Activated CD8-positive, alpha-beta T cell treated with anti-CD3 and anti-CD28 coated beads, Interleukin-2, amount 10 ng/mL, durations not matched to agents 7 days and 5 days (primary cell): ENCODE measurements at places on chromosomes 4 and X. TPM values are rescaled to one million over a fixed set of nuclear protein-coding genes. Genes with fewer than 3 reads are reported as not detected.

DNA sequence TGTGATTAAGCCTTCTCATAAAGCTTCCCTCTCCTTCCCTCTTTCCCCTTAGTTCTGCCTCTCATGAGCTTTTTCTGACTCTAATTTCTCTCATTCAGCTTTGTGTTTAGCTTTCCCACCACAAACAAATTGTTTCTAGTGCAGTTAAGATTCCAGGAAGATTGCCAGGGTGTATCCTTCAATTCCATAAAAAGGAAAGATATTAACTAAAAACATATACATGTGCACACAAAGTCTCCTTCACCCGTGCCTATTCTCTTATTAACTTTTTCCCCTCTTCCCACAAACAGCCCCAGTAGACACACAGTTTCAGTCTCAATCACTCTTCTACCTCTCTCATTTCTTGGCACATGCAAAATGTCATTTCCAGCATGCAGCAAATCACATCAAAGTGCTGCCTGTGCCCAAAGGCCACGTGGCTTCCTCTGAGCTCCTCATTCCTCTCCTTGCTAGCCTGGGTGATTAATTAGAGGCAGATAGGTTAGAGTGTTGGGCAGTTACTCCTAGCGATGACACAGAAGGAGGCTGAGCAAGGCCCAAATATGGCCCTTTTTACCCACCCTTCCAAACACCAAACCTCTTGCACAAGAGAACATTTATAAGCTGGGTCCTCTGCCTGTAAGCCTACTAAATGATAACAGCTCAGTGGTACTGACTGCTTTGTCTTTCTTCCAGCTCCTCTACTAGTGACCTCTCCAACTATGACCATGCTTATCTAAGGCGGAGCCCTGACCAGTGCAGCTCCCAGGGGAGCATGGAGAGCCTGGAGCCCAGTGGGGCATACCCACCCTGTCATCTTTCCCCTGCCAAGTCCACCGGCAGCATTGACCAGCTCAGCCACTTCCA, 159.6 kb downstream of the SOWAHB start:
- DNase-seq, result no peak

DNA sequence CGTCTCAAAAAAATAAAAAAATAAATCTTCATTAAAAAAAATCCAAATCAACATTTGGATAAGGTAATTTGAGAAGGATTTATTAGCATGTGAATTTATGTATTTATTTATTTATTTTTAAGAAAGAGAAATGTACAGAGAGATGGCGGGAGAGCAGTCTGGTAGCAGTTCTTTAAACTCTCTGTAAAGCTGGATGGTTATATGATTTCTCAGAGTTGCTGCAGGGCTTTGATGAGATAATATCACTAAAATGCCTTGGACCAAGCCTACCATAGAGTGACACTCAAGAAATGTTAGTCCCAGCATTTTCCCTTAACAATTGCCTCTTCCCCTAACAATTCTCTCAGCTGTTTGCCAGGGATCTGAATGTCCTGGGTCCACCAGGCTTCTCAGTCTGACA, 103.4 kb upstream of the LNX1 start:
- no peak for DNase-seq

- no peak for DNase-seq
Observed at GRCh38 chr4:187139141-187139540, 415.5 kb upstream of the FAT1 start.

DNA sequence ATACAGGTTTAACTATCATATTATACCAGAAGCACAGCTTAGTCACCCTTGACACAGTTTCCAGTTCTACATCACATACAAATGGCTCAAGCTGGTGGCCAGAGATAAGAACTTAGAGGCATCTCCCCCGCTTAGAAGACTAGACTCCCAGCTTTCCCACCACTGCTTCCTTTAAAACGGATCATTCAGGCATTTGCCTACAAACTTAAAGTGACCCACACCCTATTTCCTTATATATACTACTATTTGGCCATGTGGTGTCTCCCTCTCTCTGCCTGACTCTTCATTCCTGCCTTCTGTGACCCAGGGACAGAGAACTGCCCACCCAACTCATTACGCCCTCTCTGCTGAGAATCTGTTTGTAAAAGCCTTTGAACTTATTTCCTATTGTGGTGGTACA, 781.2 kb upstream of the DIAPH2 start:
- DNase-seq, result no peak

- no peak for DNase-seq
Observed at GRCh38 chr4:129821963-129822362, 726.0 kb downstream of the C4orf33 start.

GRCh38 chr4:125681240-125681639, 366.5 kb downstream of the FAT4 start:
- DNase-seq, result no peak

- no peak for DNase-seq
Observed at GRCh38 chr4:23828020-23828715, 61.7 kb downstream of the PPARGC1A start.

GRCh38 chrX:28920153-28920943, 333.1 kb downstream of the IL1RAPL1 start:
- DNase-seq, result no peak

DNA sequence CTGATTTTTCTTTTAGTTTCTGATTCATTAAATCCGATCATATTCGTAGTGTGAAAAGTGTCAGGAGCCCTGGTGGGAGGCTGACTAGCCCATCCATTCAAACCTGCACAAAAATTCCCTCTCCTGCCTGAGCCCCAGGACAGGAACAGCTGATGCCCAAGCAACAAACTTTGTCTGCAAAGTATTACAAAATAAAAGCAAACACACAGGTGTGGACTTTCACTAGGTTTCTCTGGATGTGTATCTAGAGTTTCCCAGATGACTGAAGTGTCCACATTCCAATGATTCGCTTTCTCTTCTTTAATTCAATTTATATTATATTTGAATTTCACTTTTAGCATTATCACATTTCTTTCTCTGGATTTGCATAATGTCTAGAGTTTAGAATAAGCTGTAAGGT, 18.2 kb upstream of the FAM9B start:
- DNase-seq, result no peak

- DNase-seq, result no peak
Observed at GRCh38 chr4:94571715-94572114, 120.0 kb downstream of the PDLIM5 start.

DNA sequence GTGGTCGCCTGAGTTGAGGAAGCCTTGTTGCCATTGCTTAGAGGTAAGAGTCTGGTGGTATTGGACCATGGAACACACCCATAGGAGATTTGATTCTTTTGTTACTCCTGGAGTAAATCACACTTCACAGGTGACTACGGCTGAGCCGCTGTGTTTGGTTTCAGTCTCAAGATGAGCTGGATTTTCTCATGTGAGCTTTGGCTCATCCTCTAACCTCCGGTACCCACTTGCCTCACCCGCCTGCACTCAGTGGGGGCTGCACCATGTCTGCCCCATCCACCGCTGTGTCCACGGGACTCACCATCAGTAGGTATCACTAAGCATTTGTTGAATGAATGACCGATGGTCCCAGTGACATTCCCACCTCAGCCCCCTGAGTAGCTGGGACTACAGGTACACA, 52.7 kb downstream of the HTT-AS start:
- no peak for DNase-seq

- no peak for DNase-seq
Observed at GRCh38 chr4:48585401-48585800, 95.3 kb downstream of the ZAR1 start.

GRCh38 chr4:113053883-113054282, 4.4 kb downstream of the ANK2 start:
- DNase-seq, result no peak

- no peak for DNase-seq
Observed at GRCh38 chrX:46602468-46603102, 29.0 kb downstream of the CHST7 start.

GRCh38 chr4:72016011-72016410, 15.8 kb upstream of the NPFFR2 start:
- DNase-seq, result no peak

DNA sequence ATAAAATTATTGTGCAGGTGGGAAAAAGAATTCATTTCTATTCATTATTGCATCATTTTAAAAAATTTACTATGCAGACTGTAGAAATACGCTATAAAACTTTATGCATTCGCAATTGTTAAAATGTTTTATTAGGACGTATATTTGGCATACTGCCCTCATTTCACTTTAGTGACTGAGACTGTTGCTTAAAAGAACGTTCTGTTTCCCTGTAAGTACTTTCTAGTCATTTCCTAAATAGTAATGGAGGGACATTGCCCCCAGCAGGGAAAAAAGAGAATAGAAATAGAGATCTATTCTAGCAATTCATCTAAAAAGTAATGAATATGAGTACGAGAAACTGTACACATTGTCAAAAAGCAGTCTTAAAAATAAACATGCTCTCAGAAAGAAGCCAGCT, 1295.8 kb upstream of the TENM3 start:
- no peak for DNase-seq

GRCh38 chr4:81482326-81482725, 10.6 kb upstream of the RASGEF1B start:
- no peak for DNase-seq

- no peak for DNase-seq
Observed at GRCh38 chrX:124401696-124402095, 55.3 kb downstream of the SH2D1A start.

- DNase-seq, result no peak
Observed at GRCh38 chr4:151887031-151887815, 126.4 kb upstream of the GATB start.

Gene SORBS2
- total RNA-seq, result not detected

Gene SFRP2
- total RNA-seq, result not detected

Gene ANXA10
- not detected for total RNA-seq

Gene ARX
- total RNA-seq, result not detected

Gene F8A3
- total RNA-seq, result 10.8 TPM

Gene ALPK1
- 11.8 TPM for total RNA-seq

Gene MAMLD1
- 1.4 TPM for total RNA-seq

Gene HEPH
- total RNA-seq, result not detected

Gene TMEM271
- total RNA-seq, result not detected

Gene PAGE1
- total RNA-seq, result not detected

Gene EDA2R
- total RNA-seq, result 2.7 TPM

Gene CD99L2
- 19.8 TPM for total RNA-seq
